ENCODE measurements at places on chromosomes 3 and 15.

DNA sequence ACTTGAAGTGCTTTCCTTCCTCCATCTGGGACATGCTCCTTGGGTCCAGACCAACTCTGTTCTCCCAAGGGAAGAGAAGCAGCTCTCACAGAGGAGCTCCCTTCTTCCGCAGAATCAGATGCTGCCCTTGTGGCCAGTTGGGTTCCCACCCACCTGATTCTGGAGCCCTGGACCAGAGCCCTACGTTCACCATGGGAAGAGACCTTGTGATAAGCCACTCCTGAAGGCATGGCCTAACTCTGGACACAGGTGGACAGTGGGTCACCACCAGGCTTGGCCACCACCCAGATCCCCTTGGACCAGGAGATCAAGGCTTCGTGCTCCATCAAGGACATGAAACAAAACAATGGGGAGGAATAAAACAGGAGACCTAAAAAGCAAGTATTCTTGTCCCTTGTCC, 172.2 kb downstream of the RPLP1 start:
- no peak for DNase-seq

GRCh38 chr15:23574742-23575141, 9.3 kb downstream of the MKRN3 start:
- DNase-seq: no peak

- no peak for DNase-seq
These were observed 1.7 kb downstream of the ARPIN start for GRCh38 chr15:89910891-89911626.

DNA sequence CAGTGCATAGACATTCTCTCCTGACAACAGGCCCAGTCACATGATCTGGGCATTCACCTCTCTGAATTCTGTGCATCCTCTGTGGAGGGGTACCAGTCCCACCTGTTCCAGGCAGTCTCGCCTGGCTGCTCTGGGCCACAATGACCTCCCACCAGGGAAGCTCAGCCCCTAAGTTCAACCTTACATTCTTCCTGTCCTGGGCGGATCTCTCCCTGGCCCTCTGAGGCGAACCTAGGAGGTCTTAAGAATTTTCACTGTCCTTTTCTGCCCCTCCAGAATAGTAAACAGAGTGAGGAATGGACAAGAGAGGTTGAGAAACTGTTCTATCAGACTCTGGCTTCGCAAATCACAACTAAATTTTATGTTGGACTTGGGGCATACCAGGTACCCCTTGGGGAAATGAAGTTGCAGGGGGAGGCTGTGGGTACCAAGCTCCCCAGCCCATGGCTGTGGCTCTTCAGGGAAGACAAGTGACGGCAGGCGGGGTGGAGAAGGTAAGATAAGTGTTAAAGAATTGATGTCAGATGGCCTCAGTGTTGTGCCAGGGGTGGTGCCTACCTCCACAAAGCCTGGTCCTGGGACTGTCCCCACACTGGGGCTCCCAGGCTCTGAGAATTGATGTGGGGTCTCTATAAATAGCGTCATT, 5.3 kb downstream of the SCN5A start:
- no peak for DNase-seq

DNA sequence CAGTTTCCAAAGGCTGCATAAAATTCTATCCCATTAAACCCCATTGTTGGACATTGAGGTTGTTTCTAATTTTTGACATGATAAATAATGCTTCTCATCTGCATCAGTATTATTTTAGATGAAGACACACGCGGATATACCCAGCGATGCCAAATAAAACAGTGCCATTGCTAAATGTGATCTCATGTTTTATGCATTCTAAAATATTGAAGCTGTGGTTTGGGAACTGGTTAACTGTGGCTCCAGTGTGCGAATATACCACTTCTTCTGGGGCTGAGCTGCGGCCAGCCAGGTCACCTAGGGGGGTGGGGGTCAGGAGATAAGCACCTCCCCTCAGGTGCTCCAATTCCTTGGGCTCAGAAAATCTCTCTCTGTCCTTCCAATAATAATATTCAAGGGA, 230.0 kb downstream of the ADAMTS9 start:
- no peak for DNase-seq

- DNase-seq: no peak
These were observed 333.1 kb upstream of the KCNMB2 start for GRCh38 chr3:178203165-178203564.
